ENCODE measurements at places on chromosomes 7 and 10.

DNA sequence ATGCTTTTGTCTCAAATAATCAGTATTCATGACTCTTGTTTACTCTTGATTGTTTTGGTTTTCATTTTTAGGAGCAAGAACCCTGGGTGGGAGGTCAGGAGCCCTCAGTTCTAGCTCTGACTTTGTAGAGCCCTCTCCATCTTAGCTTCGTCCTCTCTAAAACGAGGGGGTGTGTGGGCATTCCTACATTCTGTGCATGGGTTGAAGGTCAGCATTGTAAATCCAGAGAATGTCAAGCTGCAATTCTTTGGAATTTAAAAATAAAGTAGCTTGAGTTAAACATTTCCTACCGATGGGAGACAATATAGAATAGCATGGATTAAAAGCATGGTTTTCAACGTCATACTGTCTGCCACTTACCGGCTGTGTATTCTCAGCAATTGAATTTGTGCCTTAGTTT, 128.3 kb downstream of the PRPF18 start:
- no peak for DNase-seq

- DNase-seq: no peak
Measured at GRCh38 chr10:13661256-13661655, 74.5 kb downstream of the PRPF18 start.

GRCh38 chr10:58150290-58150689, 117.4 kb downstream of the IPMK start:
- no peak for DNase-seq

DNA sequence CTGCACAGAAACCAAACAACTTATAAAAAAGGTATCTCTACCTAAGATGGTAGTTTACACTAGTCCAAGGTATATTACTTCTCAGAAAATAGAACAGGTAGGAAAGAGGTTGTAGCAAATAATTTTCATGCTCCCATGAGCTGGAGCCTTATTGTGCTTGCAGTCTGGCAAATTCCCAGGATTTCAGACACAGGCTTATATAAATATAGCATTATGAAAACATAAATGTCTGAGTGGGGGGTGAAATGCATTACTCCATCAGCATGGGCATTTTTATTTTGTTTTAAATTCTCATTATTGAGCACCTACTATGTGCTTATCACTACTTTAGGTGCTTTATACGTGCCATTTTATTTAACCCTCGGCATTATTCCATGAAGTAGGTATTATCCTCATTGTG, 83.0 kb upstream of the PHYHIPL start:
- DNase-seq: no peak

- DNase-seq: no peak
Measured at GRCh38 chr10:16965740-16966447, 148.7 kb upstream of the RSU1 start.

- DNase-seq: no peak
Measured at GRCh38 chr7:4164556-4164955, 517.5 kb upstream of the FOXK1 start.

DNA sequence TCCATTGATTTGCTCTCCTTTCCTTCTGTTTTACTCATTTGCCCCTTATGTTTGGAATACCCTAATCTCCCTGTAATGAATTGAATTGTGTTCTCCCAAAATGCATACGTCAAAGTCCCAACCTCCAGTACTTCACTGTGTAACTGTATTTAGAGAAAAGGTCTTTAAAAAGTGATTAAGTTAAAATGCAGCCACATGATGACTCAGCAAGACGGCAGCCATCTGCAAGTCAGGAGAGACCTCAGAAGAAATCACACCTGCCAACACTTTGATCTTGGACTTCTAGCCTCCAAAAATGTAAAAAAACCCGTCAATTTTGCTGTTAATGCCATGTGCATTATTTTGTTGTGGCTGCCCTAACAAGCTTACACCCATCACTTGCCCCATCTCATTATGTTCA, 85.3 kb upstream of the PCLO start:
- no peak for DNase-seq

GRCh38 chr7:131341690-131342089, 14.0 kb downstream of the MKLN1 start:
- DNase-seq: no peak

GRCh38 chr7:87574630-87575029, 26.1 kb downstream of the ABCB1 start:
- DNase-seq: no peak

- DNase-seq: no peak
Measured at GRCh38 chr10:27241010-27241651, 534 bp upstream of the ACBD5 start.

- no peak for DNase-seq
Measured at GRCh38 chr7:91520645-91521044, 256.4 kb downstream of the FZD1 start.

DNA sequence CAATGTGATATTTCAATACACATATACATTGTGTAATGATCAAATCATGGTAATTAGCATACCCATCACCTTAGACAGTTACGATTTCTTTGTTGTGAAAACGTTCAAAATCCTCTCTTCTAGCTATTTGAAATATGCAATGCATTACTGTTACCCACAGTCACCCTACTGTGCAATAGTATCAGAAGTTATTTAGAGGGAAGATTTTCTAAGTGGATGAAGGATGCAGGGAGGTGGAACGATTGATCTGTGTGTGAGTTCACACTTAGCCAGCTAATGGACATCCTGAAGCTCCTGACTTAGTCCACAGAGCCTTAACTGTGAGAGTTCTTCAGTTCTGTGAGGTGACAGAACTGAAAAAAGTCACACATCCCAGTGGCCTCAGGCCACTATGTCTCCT, 97.2 kb upstream of the LAMB4 start:
- no peak for DNase-seq

GRCh38 chr10:50384898-50385297, 133.6 kb upstream of the ASAH2 start:
- DNase-seq: no peak

DNA sequence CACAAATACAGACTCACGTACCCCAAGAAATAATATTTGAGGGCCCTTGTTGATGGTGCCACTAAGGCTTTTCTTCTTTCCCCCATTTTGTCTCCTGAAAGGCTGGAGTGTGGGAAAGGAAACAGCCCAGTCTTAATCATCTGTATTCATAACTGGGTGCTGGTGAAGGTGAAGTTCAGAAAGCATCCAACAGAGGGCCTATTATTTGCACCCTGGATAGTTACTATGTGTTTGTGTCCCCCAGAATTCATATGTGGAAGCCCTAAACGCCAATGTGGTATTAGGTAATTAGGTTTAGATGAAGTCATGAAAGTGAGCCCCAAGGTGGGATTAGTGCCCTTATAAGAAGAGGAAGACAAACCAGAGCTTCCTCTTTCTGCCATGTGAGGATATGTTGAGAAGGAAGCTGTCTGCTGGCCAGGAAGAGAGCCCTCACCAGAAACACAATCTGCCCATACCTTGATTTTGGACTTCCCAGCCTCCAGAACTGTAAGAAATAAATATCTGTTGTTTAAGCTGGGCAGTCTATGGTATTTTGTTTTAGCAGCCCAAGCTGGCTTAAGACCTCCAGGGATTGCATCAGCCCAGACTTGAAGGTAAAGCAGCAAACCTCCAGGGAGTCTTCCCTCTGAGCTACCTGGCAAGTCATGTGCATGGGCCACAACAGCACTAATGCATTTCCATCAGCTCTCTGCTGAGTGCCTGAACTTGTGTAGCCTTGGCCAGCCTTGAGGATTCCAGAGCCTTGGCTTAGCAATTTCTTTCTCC, 90.0 kb upstream of the ADRB1 start:
- DNase-seq: no peak

GRCh38 chr10:118286051-118286838, 55.9 kb downstream of the FAM204A start:
- DNase-seq: no peak

GRCh38 chr10:99224766-99225165, 10.9 kb downstream of the HPSE2 start:
- no peak for DNase-seq

DNA sequence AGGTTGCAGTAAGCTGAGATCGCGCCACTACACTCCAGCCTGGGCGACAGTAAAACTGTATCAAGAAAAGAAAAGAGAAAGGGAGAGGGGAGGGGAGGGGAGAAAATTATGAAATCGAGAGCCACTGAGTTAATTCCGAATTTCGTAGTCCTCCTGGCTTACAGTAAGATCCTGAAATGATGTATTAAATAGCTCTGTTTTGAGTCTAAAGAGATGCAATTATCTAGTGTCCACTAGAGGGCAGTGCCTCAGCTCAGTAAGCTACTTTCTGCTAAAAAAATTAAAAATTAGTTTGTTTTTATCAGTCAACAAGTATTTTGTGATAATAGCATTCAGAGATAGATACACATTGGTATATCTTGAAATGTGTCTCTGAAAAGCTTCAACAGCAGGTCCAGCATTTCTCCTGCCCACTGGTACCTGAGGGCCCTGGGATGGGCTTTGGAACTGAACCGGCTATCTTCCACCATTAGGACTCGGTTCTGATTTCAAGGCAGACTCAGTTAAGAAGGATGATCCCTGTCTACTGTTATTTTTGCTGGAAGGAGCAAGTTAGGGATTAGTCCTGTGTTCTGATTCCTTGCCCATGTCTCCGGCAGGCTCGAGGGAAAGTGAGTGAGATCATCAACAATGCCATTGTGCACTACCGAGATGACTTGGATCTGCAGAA, 19.5 kb downstream of the TSPAN33 start:
- DNase-seq: no peak

GRCh38 chr7:34823650-34824258, 165.7 kb downstream of the NPSR1 start:
- DNase-seq: peak; percentile 37

GRCh38 chr10:29501692-29502091, 133.1 kb downstream of the SVIL start:
- DNase-seq: no peak

- DNase-seq: no peak
Measured at GRCh38 chr10:103238506-103239252, 7.0 kb upstream of the RPEL1 start.

GRCh38 chr10:44415121-44415520, 30.2 kb upstream of the CXCL12 start:
- no peak for DNase-seq

- peak; percentile 28 for DNase-seq
Measured at GRCh38 chr10:132158122-132158741, 28.5 kb upstream of the DPYSL4 start.

DNA sequence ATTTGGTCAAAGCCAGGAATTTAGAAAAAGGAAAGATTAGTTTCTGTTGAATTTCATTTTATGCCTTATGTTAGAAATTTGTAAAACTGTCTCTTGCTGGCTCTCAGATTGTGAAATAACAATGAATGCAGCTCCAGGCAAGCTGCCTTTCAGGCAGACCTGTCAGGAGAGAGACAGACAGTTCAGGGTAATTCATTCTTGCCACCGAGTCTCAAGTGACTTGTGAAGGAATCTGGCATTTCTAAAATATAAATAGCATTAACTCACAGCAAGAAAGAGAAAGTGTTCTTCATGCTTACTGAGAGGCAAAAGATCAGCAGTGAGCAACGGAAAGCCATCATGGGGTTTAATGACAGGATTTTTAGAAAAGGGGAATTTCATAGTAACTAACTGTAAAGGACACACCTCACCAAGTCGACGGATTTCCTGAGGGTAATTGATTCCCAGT, 442.3 kb upstream of the AKR1E2 start:
- DNase-seq: no peak

- no peak for DNase-seq
Measured at GRCh38 chr7:136012238-136012637, 35.1 kb upstream of the MTPN start.

- DNase-seq: no peak
Measured at GRCh38 chr10:45254892-45255291, 60.5 kb downstream of the OR13A1 start.

DNA sequence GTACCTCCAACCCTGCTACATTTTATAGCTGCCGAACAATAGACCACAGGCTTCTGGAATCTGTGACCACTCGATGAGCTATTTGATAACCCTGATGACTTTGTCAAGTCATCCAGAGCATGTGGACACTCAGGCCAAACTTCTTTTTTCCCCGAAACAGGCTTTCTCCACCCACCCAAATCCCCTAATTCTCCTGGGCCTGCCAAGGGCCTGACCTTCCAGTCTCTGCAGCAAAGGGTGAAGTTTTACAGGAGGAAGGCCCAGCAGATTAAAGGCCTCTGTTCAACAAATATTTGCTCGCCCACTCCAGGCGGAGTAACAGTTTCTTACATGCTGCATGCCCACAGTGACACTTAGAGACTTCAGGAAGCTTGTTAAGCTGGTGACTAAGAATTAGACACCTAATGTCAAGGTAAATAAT, 2.0 kb downstream of the JCAD start:
- DNase-seq: no peak

GRCh38 chr7:20241911-20242261, 24.7 kb upstream of the MACC1 start:
- DNase-seq: no peak

DNA sequence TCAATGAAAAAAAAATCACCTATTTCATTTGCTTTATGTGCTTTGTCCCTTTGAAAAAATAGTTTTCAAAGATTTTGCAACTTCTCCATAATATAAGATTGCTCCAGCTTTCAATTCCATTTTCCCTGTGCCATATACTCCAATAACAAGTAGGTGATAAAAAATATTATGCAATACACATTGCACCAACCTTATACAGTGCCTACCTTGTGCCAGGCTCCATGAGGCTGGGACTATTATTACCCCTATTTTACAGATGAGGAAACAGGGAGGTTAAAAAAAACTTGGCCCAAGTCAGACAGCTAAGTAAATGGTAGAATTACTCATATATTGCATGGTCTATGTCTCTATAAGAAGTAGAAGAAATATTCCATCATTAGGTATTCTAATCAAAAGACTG, 57.8 kb downstream of the BRAF start:
- DNase-seq: no peak

DNA sequence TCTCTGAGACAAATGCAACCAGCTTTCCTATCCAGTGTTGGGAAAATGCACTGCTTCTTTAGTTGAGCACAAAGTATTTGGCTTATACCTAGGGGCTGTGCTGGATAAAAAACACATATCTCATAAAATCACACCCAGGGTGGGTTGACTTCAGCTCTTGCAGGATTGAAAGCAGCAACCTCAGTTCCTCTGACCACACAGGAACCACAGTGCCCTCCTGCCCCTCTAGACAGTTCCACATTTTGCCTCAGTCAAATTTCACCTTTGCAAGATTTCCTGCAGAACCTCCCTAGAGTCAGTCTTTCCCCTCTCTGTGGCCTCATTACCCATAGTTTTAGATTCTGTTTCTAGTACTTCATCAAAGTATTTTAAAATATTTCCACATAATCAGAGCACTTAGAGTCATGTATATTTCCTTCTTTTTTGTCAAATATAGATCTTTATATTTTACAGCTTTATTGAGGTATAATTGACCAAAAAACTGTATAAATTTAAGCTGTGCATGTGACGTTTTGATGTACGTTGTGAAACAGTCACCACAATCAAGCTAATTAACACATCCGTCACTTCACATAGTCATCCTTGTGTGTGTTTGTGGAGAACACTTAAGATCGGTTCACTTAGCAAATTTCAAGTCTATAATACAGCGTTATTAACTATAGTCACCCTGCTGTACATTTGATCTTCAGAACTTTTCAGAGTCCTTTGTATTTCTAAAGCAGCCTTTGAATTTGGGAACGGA, 37.0 kb upstream of the EGR2 start:
- DNase-seq: no peak

- DNase-seq: no peak
Measured at GRCh38 chr7:123795917-123796316, 47.1 kb upstream of the WASL start.

- DNase-seq: no peak
Measured at GRCh38 chr7:139909379-139910050, 80.5 kb downstream of the TBXAS1 start.

Measured in activated T-cell treated with anti-CD3 and anti-CD28 coated beads for 24 hours (primary cell).